NCI-H2081 (cell line): ENCODE measurements at places on chromosomes 6 and 20.

- peak; percentile 87 for DNase-seq
Observed at GRCh38 chr6:31660381-31661261, at the start of gene C6orf47. Gene C6orf47, minus strand, starts transcription at chr6:31660778. Its CDS starts 831 bp downstream, at chr6:31659947.

DNA sequence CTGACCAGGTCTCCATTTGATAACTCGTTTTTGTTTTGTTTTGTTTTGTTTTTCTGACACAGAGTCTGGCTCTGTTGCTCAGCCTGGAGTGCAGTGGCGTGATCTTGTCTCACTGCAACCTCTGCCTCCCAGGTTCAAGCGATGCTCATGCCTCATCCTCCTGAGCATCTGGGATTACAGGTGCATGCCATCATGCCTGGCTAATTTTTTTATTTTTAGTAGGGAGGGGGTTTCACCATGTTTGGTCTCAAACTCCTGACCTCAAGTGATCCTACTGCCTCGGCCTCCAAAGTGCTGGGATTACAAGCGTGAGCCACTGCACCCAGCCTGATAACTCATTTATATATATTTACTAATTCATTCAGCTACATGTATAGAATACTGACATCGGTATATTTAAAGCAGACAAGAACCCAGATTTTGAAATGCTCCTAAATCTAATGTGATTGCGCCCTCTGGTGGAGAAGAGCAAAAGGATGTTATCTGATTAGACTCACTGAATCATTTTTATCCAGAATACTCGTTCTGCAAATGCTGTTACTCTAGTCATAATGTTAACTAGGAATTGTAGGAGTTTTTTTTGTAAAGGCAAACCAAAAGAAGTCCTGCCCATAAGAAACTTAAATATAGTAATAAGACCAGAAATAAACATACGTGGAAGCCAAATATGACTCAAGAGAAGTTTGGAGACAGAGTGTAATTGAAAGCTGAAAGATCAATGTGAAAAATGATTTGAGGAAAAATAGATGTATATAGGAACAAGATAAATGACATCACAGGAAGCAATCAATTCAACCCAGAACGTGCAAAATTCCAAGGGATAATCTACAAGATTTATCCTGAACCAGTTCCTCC, 5.3 kb upstream of the COL12A1 start:
- DNase-seq: peak; percentile 56

- DNase-seq: no peak
Observed at GRCh38 chr20:13554076-13554475, 84.7 kb downstream of the TASP1 start.

- DNase-seq: no peak
Observed at GRCh38 chr6:132734694-132735236, 20.9 kb upstream of the VNN1 start.

DNA sequence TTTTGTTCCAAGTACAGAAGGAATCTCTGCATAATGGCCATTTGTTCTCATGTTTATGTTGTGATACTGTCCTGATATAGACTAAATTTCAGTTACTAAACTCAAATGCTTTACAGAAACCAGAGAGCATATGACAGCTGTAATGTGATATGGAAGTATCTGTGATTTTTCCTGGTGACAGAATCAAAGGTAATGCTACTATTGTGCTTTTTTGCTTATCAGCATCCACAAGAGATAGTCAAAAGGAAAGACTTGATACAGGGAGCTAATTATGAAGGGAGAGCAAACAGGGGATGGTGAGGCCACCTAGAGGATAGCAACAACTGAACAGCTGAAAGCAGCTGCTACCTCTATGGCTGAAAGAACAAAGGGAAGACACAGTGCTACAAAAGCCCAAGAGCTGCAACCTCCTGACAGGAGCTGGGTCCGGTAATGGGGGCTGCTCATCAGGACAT, 181.4 kb downstream of the PHF3 start:
- peak; percentile 52 for DNase-seq

DNA sequence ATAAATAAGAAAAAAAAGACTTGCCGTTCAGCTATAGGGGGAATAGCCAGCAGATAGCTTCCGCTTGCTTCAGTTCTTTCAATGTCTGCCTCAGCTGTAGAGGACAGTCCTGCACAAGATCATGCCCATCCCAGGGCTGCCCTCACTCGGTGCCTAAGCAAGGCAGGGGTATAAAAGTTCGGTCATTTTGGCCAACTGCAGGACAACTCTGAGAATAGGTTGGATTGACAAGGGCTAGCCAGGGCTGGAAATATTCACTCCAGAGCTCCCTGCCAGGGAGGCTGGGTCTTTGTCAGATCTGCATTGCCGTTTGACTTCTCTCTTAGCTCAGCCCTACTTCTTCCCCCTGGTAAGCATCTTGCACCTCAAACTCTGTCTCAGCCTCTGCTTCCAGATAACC, 8.4 kb downstream of the PROCR start:
- no peak for DNase-seq

GRCh38 chr6:167049275-167049674, 50.1 kb downstream of the CEP43 start:
- no peak for DNase-seq

- no peak for DNase-seq
Observed at GRCh38 chr6:15294504-15294903, 48.6 kb downstream of the JARID2 start.

- DNase-seq: no peak
Observed at GRCh38 chr6:42135722-42136121, 6.7 kb downstream of the C6orf132 start.

DNA sequence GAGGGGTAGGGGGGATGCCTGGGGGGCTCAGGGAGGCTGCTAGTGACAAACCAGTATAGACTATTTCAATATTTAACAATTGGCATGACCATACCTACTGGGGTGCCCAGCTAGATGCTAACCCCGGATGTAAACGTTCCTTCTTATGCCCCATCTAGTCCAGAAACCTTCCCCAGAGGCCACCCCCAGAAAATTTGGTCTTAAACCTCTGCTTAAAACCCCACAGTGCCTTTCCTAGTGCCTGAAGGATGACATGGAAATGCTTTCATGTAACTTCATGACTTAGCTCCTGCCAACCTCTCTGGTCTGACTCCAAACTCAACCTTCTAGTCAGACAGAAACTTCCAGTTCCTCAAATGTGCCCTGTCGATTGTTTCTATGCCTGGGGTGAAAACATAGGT, 52.0 kb downstream of the JPH2 start:
- peak; percentile 5 for DNase-seq

- DNase-seq: no peak
Observed at GRCh38 chr6:24497254-24497970, 2.6 kb downstream of the ALDH5A1 start.

GRCh38 chr20:62408055-62408454, 970 bp upstream of the CABLES2 start:
- no peak for DNase-seq

DNA sequence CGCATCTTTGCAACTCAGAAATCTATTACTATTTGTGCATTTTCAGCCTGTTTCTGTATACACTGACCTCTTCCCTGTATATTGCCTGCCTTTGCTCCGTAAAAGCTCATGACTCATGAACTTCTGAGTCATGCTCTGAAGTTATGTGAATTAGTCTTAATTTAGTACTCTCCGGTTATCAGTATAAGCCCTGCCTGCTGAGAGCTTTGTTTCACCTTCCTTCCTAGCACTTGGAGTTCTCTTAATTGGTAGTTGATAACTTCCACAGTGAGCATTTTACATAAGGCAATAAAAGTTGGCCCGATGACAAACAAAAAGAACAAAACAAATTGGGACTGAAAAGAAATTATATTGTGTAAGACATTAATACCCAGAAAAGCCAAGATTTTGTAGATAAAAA, 231.4 kb downstream of the GJA1 start:
- DNase-seq: no peak

DNA sequence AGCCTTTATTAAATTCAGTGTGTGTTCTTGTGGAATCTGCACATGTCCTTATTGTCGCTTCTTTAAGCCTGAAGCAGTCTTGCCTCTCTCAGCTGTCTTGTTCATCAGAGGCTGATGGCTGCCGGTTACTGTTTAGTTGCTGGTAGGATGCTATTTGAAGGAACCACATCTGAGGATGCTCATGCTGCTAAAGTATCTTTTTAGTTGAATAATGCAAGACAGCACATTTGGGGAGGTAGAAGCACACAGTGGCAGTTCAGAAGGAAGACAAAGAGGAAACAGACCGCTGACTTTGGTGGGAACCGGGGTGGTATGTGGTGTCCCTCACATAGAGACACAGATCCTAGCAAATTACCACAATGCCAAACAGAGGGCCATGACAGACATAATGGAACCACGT, 144.2 kb upstream of the HDDC2 start:
- no peak for DNase-seq

DNA sequence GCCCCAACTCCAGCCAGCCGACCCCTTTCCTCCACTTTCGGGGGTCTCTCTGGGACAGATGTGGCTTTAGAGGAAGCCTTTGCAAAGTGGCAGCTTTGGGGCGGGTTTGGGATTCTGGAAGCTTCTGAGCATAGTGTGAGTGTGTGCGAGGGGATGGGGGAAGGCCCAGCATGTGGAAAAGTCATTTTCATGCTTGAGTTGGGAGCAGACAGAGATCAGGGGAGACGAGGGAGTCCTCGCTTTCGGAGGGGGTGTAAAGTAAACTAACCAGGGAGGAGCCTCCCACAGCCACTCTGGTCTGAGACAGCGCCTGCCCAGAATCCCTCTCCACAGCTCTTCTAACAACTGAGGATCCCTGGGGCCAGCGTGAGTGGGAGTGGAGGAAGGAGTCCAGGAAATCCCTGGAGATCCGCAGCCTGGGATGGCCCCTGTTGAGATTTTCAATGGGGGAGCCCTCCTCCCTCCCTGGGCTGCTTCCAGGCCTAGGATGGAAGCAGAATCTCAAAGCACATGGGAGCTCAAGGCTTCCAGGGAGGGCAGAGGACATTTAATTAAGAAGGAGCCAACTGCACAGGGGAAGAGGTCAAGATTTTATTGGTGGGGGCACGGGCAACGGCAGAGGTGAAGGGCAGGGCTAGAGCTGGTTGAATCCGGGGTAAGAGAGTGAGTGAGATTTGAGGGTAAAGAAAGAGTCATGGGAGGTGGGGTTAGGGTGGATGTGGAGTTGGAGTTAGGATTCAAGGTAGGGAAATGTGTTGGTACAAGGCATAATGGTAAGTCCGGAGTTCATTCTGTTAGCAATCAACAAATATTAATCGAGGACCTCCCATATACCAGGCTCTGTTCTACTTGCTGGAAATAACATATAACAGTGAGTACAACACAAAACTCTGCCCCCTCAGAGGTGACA, 102.3 kb upstream of the FOXP4 start:
- DNase-seq: no peak

GRCh38 chr6:107819964-107820337, 4.2 kb downstream of the SCML4 start:
- peak; percentile 2 for DNase-seq

DNA sequence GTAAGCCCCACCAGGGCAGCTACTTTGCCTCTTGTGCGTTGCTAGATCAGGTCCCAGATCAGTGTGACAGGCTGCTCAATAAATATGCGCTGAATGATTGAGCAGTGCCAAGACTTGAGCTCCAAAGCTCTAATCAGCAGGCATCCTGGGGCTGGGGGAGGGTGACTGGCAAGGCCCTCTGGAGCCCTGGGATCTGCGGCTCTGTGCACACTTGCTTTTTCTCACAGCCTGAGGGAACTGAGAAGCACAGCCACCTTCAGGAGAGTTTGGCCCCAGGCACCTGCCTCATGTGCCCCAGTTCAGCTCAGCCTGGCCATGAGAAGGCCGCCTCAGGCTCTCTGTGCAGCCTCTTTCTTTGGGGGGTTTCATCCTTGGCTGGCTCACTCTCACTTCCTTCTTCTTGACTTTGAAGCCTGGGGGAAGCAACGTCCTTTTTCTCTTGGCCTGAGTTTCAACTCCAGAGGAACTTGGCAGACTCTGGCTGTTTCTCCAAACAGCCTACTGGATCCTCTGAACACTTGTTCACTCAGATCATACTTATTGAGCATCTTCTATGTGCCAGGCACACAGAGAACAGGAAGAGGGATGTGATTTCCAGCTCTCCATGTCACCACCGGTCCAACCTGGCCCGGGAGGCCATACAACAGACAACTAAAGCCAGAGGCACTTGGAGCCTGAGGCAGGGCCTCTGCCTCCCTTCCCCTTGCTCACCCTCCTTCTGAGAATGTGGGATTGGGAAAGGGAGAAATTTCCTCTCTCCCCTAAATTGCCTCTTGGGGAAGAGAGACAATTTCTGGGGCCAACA, 114.0 kb downstream of the VEGFA start:
- DNase-seq: no peak

DNA sequence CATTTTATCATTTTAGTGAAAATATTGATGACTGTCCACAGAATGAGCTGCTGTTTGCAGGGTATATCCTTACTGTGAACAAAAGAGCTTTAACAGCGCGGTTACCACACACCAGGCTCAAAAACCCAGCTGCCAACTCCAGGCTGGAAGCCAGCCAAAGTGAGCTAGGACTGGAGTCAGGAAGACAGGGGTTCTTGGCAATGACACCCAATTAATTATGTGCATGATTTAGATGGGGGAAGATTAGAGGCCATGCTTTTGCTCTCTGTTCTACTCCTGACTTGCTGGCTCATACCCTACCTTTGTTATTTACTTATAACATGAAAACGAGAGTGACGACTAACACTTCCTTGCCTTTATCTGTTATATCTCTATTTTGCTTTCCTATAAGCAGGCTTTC, 128.9 kb upstream of the SHLD1 start:
- DNase-seq: peak; percentile 99

GRCh38 chr6:53044071-53044470, 21.1 kb upstream of the FBXO9 start:
- DNase-seq: no peak
